ENCODE measurements at places on chromosomes 2 and 18. TPM values are rescaled to one million over a fixed set of nuclear protein-coding genes. Genes with fewer than 3 reads are reported as not detected.

Gene CXCR4
- total RNA-seq: not detected

Gene RAB17
- 0.43 TPM for total RNA-seq

Gene SRD5A2
- total RNA-seq: not detected

Gene SP140
- total RNA-seq: 0.97 TPM

Gene CLEC4F
- not detected for total RNA-seq

Gene PSTPIP2
- total RNA-seq: 8.7 TPM

Gene CFAP221
- total RNA-seq: not detected

Gene ASAP2
- total RNA-seq: 39.0 TPM

Gene NCKAP5
- 28.7 TPM for total RNA-seq

Data from fibroblast of villous mesenchyme (primary cell).